ENCODE measurements at places on chromosomes 5 and 9.

- DNase-seq: no peak
Observed at GRCh38 chr5:33105521-33105941, 335.2 kb upstream of the TARS1 start.

DNA sequence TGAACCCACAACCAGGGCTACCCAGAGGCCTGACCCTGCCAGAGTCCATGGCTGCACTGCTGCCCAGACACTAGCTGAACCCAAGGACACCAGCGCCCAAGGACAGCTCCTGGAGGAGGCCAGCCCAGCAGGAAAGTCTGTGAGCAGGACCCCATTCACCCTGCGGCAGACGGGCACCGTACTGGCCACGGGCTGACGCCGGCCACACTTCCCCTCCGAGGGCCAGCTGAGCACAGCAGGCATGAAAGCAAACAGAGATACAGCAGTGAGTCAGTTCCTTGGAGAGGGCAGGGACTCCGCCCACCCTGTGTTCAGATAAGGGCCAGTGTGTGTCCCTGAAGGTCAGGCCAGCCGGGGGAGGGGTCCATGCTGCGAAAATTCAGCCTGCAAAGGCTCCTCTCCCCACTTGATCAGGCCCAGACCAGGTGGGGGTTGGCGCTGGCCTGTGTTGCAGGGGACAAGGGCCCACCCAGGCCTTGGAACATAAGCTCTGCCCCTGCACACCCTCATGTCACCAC lies 3.2 kb downstream of the RNF208 start:
- DNase-seq: peak; percentile 56

DNA sequence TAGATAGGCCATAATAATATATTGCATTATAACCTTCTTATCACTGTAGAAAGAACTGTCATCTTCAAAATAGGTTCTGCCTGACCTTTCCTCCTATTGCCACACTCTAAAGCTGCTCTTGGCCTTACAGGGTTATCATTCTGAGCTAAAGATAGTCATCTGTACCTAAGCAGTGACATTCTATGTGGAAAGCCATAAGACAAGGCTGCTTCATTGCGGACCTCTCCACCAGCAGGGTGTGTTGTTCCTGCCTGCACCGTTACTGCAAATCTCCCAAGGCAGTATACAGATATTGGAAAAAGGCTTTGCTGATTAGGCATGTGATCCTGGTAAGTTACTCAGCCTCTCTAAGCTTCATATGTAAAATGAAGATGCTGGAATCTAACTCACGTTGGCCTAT lies 8.1 kb downstream of the ZNF622 start:
- DNase-seq: no peak

- DNase-seq: peak; percentile 71
Observed at GRCh38 chr5:1105350-1106265, 6.3 kb downstream of the SLC12A7 start.

DNA sequence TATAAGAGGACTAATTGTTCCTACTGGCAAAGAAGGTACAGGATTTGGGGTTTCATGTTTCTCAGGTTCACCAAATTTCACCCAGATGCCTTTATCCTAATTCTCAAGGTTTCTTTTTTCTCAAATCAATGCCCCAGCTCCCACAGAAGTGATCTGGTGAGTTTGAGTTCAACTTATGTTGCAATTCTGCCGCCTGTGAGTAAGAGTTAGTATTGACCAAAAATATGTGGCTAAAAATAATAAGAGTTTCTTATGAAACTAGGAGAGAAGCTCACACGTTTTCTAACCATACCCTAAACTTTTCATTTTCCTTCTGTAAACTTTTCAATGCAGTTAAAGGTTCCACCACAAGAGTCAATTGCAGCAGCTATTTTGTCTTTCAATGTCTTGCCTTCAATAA lies 15.1 kb downstream of the SLCO6A1 start:
- DNase-seq: no peak

DNA sequence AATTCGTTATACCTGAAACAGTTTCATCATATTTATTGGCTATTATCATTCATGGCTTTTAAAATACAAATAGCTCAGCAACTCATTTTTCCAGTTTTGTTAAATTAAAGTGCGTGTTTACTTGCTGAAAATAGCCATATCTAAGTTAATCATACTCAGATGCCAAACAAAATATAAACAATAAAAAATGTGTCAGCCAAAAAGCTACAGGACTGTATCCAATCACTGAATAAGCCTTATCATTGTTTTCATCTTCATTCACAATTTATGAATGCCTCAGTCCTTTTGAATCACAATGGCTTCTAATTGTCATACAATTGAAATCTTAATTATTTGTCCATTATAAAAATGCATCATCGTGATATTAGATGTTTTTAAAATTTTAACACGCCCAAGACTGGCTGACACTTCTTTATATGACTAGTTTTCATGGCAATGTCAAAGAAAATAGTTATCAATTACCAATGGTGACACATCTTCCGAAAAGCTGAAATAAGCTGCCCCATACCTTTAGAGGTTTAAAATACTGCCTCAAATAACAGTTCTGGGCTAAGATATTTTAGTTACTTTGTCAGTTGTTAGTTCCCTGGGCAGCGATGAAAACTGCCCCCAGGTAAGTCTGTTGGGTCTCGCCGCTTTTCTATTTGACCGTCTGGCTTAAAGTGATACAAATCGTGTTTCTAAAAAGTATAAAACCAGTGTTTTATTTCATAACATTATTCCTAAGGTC lies 1.8 kb downstream of the NFIB start:
- no peak for DNase-seq

- DNase-seq: no peak
Observed at GRCh38 chr5:8710426-8710930, 835.4 kb downstream of the SEMA5A start.

GRCh38 chr9:136690806-136691261 lies 3.6 kb upstream of the AGPAT2 start:
- DNase-seq: no peak

- no peak for DNase-seq
Observed at GRCh38 chr5:91487420-91487819, 104.3 kb upstream of the ARRDC3 start.

- no peak for DNase-seq
Observed at GRCh38 chr5:143658956-143659355, 153.0 kb upstream of the HMHB1 start.

- no peak for DNase-seq
Observed at GRCh38 chr5:141345327-141345726, 1.7 kb downstream of the PCDHGA3 start.

GRCh38 chr5:119031011-119031886 lies 39.6 kb upstream of the DMXL1 start:
- DNase-seq: no peak

GRCh38 chr9:14654932-14655331 lies 38.3 kb downstream of the ZDHHC21 start:
- DNase-seq: peak; percentile 12

Measured in NB4 (cell line).